KBM-7 (cell line): ENCODE measurements at places on chromosomes 1 and 21.
A peak's percentile ranks its signal among the peaks of the same experiment; 100 is the strongest.

GRCh38 chr1:203692565-203693470 is 66.2 kb downstream of the ATP2B4 start:
- no peak for DNase-seq

- DNase-seq: peak; percentile 7
Measured at GRCh38 chr1:55286856-55287602, 71.9 kb upstream of the USP24 start.

- peak; percentile 67 for DNase-seq
Measured at GRCh38 chr1:155277902-155278688, 832 bp downstream of the HCN3 start.

DNA sequence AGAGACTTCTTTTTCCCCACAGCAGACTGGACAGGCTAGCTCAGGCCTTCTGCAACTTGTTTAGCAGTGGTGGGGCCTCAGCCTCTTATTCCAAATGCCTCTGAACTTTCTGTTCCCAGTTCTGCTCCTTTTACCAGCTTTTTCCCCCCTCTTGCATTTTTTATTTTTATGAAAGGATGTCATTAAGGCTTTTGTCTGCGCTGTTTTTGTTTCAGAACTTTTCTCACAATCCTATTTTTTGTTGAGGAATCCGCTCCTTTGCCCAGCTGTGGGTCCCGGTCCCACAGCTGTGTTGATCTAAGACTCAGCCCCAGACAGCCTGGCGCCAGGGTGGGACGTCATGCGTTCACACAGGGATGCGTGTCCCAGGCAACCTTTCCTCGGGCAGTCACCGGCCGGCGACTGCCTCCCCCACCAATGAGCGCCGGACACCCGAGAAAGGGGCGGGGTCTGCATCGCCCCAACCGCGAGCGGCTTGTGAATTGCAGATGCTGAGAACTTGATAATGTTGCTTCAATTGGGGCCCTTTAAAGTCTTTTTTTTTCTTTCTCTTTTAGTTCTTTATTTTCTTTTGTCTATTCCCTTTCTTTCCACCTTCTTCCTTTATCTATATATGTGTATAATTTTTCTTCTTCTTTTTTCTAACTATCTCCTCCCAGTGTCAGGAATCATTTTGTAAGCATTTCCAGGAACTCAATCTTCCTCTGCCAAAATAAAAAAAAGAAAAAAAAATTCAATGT is 3.0 kb upstream of the ID3 start:
- peak; percentile 92 for DNase-seq

- DNase-seq: no peak
Measured at GRCh38 chr1:118827636-118828035, 160.5 kb downstream of the TBX15 start.
